Stimulated activated CD4-positive, alpha-beta T cell treated with anti-CD3 and anti-CD28 coated beads, Interleukin-1b, Interleukin-23, amount 100 ng/mL, for 4 hours (primary cell): ENCODE measurements at places on chromosomes 13 and 19.

DNA sequence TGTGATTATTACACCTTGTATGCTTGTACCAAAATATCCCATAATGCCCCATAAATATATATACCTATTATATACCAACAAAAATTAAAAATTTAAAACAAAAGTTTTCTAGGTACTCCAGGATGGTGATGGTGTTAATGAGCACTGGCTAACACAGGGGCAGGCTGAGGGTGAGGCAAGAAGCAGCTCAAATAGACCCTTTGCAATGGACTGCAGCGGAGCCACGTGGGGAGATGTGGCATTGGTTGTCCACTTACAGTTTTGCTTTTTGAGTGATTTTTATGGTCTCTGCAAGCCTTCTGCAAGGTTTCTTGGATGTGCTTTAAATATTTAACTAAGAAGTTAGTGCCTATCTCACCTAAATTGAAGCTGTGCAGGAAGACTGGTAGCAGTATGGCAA lies 132.9 kb downstream of the RAP2A start:
- DNase-seq = no peak

- DNase-seq = no peak
Observed at GRCh38 chr19:6761053-6761676, 6.1 kb downstream of the SH2D3A start.

DNA sequence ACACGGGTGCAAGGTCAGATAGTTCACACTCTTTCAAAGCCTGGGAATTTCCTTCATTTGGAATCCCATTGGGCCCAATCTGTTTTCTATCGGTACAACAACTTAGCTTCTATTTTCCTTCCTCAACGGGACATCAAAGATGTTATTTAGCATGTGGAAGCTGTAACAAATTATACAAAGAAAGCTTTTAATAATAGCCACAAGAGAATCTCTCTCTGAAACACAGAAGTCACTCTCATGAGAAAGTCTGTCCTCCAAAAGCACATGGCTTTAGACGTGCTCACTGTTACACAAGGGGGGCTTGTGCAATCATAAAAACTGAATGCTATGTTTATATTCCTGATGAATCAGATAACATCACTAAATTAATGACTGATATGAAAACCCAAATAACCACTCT lies 28.9 kb upstream of the CYSLTR2 start:
- no peak for DNase-seq

- no peak for DNase-seq
Observed at GRCh38 chr19:16676101-16676798, 15.3 kb downstream of the TMEM38A start.

DNA sequence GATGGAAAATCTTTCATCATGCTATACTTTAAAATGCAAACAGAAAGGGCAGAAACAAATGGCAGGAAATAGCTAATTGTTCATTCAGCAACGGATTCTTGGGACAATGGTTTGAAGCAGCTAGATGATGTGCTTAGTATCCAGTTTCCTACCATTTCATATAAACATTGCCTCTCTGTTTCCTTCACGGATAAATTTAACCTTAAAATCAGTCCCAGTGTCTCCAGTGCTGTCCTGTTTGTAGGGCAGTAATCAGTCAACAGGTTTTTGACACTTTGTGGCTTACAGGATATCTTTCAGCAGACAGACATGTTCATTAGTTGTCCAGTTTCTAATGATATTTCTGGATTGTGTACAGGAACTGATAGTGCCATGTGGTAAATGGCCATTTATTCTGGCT lies 24.7 kb upstream of the RB1 start:
- DNase-seq = no peak

DNA sequence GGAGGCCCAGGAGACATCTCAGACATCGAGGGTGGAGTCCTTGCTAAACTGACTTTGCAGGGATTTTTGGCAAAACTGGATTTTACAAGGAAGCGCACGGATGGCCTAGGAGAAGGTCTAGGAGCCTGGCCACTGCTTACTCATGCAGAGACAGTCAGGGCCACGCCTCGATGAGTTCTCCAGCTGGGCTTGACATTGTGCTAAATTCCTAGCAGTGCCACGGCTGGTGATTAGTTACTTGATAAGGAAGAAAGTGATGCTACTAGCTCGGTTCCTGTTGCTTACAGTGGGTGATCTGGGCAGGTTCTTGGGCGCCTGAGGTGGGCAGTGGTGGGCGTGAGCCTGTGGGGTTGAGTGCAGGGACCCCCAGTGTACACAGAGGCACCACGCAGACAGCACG lies 143.4 kb downstream of the SOX1 start:
- no peak for DNase-seq

DNA sequence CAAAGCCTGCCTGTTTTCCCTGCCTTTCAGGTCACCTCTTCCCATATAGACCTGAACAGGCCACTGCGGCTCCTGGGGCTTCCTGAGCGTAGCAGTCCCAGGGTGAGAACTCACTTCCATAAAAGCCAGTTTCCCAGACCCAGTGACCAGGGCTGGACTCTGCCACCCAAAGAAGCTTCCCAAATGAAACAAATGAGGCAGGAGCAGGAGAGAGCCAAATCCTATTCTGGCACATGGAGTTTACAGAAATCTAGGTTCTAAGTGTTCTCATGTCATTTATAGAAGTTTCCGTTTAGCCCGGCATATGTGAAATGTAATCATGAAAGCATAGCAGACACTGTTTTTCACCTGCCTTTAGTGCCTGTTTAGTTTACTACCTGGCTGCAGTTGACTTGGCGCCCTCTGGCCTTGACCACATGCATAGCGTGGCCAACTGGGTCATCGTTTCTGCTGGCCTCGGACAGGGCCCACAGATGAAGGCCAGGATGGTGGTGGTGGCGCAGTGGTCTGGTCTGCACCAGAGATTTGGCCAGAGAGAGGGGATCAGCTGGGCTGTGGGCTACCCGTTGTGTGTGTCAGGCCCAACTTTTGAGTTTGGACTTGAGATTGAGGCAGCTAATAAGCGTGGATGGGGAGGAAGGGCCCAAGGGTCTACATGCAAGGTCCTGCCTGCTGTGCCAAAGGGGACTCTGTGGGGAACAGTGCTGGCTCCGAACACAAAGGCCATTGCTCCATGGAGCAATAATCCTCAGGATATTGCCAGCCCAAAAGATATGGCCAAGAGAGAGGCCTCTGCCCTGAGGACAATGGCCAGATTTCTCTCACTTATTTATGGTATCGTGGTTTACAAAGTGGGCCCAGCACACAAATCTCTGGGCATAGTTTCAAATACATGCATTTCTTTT lies 43.3 kb downstream of the NFIX start:
- DNase-seq = no peak

GRCh38 chr13:93320942-93321341 lies 94.3 kb downstream of the GPC6 start:
- no peak for DNase-seq

- no peak for DNase-seq
Observed at GRCh38 chr19:1609103-1609396, 3.8 kb upstream of the UQCR11 start.

DNA sequence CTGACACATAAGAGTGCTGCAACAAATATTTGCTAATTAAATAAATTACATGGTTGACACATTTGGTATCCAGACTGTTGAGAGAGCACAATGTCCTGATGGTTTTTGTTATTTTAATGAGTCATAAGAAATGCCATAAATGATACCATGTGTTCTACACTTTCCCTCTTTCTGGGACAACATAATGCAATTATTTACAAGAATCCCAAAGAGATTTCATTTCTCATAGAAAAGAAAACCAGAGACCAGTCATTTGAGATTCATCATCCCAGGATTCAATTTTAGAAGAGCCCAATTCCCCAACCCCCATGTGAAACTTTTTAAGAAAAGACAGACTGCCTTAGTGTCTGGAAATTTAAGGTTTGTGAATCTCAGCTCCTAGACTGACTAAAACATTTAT lies 399.6 kb downstream of the DCT start:
- DNase-seq = no peak
